ENCODE measurements at places on chromosomes 3 and 15.

DNA sequence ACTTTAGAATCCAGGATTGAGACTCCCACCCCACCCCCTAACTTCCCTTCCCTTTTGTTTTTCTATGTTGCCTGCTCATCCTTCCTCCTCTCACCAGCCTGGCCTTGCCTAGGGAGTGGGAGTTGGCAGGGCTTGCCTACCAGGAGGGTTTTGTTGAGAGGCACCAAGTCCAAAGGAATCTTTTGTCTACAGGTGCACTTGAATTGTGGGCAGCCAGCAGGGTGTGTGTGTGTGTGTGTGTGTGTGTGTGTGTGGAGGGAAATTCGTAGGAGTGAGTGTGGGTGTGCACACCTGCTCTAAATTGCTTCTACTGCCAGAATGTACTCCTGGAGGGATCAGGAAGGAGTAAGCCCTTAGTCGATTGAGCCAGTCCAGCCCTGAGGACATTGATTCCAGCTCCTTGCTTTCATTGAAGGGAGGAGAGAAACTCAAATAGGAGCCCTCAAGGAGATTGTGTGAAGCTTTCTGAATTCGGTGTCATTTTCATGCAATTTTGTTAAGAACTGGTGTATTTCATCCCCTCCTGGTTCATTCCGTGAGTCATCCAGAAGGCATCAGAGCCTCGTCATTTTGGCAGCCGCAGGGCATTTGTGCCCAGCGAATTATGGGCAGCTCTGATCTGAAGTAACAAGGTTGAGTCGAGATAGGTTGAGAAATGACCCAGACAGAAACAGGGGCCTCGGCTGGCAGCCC, 112.1 kb downstream of the SLCO3A1 start:
- H3K4me1 ChIP-seq, result peaks cover 49% of the 10 kb centered on the region
- no peak for DNase-seq
- H3K36me3 ChIP-seq, result no peaks in the 10 kb centered on the region
- H3K27ac ChIP-seq, result no peak overlapping the region
- H3K27me3 ChIP-seq, result no peaks in the 10 kb centered on the region

DNA sequence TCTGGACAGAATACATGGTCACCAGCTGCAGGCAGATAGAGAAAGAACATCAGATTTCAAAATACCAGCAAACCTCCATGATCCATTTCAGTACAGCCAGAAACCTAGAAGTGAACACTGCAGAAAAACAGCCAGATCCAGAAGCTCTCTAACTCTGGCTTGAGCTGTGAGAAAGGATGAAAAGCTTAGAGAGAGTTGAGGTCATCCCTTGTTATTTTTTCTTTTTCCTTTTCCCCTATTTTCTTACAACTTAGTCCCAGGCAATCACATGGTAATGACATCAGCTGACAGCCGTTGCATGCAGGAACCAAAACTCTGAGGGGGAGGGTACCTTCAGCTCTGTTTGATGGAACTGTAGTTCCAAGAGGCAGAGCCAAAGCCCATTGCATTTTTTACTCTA, 113.2 kb downstream of the TCF12 start:
- H3K27me3 ChIP-seq, result no peaks in the 10 kb centered on the region
- no peak for DNase-seq
- H3K4me3 ChIP-seq, result no peak overlapping the region

DNA sequence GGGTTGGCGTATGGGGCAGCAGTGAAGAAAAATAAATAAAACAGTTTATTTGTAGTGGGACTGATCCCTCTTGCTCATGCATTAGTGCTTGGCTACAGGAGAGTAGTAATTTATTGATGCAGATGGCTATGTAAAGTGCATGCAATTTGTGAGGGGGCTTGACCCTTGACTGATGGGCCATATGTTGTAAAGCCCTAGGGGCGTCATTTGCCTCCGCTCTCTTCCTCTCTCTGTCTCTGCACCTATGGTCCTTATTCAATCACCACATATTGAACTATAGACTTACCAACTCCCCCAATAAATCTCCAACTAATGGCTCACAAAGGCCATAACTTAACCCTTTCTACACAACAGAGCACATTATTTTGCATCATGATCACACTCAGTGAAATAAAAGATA, 227.7 kb downstream of the ROBO2 start:
- H3K27me3 ChIP-seq, result no peaks in the 10 kb centered on the region
- no peak for DNase-seq
- no peak overlapping the region for H3K4me3 ChIP-seq
- H3K27ac ChIP-seq, result no peak overlapping the region

- H3K36me3 ChIP-seq, result no peaks in the 10 kb centered on the region
- H3K4me1 ChIP-seq, result no peaks in the 10 kb centered on the region
- H3K27ac ChIP-seq, result no peak overlapping the region
- no peak for DNase-seq
Observed at GRCh38 chr15:33398555-33398954, 87.8 kb downstream of the RYR3 start.

DNA sequence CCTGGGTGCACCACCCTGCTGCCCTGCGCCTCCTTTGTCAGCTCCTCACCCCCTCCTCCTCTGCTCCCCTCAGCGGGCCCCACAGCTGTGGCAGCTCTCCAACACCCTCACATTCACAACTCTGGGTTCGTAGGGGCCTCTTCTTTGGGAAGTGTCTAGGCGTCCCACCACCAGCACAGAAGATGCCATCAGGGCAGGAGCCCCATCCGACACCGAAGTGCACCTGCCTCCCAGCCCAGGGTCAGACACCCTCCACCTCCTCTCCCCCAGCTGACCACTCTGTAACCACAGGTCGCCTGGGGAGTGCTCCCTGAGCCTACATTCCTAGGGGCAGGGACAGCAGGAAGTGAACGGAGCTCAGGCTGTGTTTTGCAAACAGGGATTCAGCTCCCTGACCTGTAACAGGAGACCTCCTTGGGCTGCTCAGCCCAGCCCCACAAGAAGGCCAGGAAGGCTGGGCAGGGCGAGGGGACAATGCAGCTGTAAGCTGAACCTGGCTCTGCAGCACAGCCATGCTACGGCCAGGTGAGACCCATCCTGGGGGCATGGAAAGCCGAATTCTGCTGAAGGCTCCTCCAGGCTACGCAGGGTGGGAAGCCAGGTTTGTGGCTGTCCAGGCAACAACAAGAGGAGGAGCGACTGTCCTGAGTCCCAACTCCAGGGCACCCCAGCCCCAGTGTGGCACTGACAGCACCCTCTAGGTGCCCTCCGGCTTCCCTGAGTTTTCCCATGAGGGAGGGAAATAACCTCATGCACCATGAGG, 269.0 kb downstream of the GOLGA6L6 start:
- H3K4me1 ChIP-seq, result no peaks in the 10 kb centered on the region
- H3K27me3 ChIP-seq, result no peaks in the 10 kb centered on the region
- no peak overlapping the region for H3K4me3 ChIP-seq

GRCh38 chr3:190345878-190346277, 23.6 kb upstream of the CLDN1 start:
- no peaks in the 10 kb centered on the region for H3K27me3 ChIP-seq
- H3K27ac ChIP-seq, result no peak overlapping the region
- no peaks in the 10 kb centered on the region for H3K4me1 ChIP-seq
- no peak overlapping the region for H3K4me3 ChIP-seq
- no peaks in the 10 kb centered on the region for H3K36me3 ChIP-seq

DNA sequence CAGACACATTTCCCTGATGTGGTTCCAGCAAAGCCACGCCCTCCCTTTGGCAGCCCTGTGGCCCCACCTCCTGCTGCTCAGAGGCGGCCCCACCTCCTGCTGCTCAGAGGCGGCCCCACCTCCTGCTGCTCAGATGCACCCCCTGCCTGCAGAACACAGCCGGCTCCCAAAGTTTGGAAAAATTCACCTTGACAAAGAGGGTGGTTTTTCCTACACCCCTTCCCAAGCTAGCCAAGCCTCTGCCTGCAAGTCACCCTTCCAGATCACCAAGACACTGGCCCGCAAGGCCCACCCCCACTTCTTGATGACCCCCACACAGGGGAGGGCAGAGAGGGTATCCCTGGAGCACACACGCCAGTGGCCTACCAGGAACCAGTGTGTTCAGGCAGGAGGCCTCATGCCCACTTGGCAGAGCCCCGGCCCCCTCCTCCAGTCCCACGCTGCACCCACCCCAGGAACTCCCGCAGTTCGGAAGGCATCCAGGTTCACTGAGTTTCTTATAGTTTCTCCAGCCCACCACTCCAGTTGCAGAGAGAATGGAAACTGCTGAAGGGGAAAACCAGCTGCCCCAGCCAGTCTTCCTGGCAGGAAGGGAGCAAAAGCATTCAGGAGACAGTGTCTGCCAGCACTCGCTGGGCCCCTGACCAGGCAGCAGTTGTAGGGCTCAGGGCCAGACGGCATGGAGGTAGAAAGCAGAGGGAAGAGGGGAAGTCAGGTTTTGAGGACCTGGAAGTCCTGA, 2.3 kb upstream of the HAPLN3 start:
- peak; percentile 94 for DNase-seq
- H3K36me3 ChIP-seq, result no peaks in the 10 kb centered on the region
- peaks cover 5% of the 10 kb centered on the region for H3K27me3 ChIP-seq
- H3K4me3 ChIP-seq, result no peak overlapping the region

DNA sequence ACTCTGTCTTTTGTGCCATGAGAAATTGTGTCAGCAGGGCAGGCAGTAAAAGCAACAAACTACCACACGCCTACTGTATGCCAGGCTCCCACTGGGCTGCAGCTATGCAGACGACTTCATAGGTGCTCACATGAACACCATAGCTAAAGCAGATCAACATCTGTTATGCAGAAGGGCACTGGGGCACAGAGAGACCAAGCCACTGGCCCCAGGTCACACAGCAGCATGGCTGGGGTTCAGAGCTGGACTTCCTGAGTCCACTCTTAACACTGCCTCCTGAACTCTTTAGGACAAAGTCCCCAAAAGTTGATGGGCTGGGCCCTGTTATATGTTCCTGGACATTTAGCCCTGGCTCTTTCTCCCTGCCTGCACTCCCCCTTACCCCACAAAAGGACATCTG, 12.4 kb downstream of the TPRA1 start:
- H3K4me3 ChIP-seq, result no peak overlapping the region
- H3K27me3 ChIP-seq, result no peaks in the 10 kb centered on the region
- H3K27ac ChIP-seq, result no peak overlapping the region
- peaks cover 25% of the 10 kb centered on the region for H3K4me1 ChIP-seq
- H3K36me3 ChIP-seq, result no peaks in the 10 kb centered on the region
- no peak for DNase-seq
